ENCODE measurements at places on chromosomes 2 and 18.

- no peak for DNase-seq
Measured at GRCh38 chr2:186068139-186068801, 329.7 kb downstream of the FSIP2 start.

GRCh38 chr18:72375618-72376017 lies 168.5 kb downstream of the CBLN2 start:
- DNase-seq: no peak

DNA sequence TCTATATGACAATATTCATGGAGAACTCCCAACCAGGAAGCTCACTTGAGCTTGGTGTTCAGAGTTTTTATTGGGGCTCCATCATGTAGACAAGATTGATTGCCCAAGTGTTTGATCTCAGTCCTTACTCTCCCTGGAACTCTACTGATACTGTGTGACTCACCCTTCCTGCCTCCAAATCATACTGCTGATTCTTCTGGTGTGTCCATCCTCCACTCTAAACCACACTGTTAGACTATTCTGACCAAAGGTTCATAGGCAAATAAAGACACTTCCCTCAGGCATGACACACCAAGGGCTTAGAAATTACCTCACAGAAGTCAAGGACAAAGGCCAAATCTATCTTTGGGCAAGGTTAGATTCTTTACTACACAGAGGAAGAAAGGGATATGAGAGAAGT lies 107.9 kb upstream of the CDH20 start:
- no peak for DNase-seq

- DNase-seq: peak; percentile 40
Measured at GRCh38 chr2:95061601-95062183, 36.2 kb downstream of the MAL start.

GRCh38 chr2:147394179-147394790 lies 450.5 kb upstream of the ACVR2A start:
- no peak for DNase-seq

GRCh38 chr2:85741211-85741832 lies 12.5 kb upstream of the ATOH8 start:
- DNase-seq: no peak

DNA sequence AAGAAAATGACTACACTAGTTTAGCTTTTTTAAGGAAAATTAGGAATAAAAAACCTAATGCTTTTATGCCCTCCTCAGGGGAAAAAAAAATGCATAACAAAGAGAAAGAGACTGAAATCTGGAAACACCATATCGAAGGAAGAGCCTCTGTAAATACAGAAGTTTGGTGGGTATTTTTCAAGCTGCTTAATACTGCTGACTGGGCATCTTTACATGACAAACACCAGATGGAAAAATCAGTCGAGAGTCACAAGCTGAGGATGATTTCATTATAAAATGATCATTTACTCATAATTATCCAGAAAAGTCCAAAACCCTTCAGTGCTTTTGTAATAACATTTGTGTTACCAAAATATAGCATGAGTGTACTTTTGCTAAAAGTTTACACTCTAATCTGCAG lies 1600.7 kb upstream of the ACVR2A start:
- DNase-seq: no peak

DNA sequence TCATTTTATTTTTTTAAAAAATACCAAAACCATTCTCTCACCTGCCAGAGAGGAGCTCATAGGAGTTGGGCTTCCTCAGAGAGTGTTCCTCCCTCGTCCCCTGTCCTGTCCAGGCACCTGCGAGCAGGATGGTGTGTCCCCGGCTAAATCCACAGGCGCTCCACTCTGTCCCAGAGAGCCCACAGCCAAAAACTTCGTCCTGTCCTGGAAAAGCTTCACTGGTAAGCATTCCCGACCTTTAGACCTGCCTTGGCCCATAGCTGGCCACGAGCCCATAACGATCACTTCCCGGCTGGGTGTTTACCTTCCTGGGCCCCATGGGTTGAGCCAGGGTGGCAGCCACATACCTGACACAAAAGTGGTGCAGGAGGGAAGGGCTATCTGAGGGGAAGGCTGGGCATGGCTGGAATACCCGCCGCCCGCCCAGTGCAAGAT lies at the start of gene NGEF:
TSS of gene NGEF (minus strand) at position 230 of the 435 bp plus-strand sequence. CDS start 38,366 bp downstream, outside the sequence.
- peak; percentile 34 for DNase-seq

DNA sequence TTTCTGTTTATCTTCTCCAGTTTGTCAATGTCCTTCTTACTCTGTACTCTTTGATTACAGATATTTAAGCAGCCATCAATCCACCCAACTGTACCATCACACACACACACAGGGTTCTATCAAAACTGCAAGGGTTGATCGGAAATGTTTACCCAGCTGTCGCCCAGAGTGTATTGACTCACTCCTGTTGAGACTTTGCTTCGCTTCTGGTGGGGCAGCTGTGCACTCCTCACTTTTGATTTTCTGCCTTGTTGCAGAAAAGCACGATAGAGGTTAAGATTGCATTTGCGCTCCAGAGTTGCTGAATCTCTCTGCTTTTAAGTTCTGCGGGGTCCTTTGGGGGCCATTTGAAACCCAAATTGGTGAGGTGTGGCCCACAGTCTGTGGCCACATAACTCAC lies 216.2 kb downstream of the SETBP1 start:
- DNase-seq: no peak

- DNase-seq: no peak
Measured at GRCh38 chr2:187213798-187214197, 234.3 kb downstream of the CALCRL start.

DNA sequence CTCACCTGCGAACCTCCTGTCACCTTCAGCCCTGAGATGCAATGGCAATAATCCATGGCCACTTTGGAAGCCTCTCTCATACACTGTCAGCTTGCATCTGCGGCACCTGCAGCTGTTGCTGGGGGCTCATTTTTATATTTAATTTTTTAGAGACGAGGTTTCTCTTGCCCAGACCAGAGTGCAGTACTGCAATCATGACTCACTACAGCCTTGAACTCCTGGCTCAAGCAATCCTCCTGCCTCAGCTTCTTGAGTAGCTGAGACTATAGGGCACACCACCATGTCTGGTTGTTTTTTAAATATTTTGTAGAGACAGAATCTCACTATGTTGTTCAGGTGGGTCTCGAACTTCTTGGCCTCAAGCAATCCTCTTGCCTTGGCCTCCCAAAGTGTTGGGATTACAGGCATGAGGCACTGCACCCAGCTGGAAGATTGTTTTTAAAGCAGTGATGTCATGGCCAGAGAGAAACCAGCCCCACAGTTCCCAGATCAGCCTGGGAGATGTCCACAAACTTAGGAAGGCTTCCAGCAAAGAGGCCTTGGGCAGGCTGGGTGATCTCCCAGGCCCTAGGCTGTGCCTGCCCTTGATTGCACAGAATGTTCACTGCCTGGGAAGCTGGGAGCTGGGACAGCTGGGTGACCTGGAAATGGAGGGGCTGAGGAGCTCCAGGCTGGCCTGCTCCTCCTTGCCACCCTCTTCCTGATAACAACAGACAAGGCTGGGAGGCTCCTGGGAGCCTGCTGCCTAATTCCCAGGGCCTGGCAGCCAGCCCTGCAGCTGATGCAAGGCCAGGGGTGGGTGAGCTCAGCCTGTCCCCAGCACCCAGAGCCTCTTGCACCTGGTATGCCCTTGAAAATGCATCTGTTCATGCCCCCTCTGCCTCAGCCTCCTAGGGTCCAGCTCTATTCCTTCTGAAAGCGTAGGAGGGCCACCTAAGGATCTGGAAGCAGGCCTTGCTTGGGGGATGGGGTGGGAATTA lies 27.1 kb downstream of the SH2D6 start:
- DNase-seq: no peak

DNA sequence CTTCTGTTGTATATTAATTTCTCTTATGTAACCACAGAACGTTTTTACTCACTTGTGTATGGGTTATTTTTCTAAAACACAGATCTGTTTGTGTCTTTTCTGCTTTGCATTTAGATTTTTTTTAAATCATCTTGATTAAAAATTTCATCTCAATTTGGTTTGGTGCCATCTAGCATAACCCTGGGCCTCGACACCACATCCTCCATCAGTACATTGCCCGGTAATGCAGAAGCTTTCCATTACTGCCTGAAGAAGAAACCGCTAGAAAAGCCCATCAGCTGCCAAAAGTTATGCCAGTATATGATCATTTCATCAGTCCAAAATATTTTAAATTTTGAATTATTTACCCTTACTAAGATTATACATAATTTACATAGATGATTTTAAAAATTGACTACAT lies 26.2 kb downstream of the MAPRE2 start:
- no peak for DNase-seq

- DNase-seq: no peak
Measured at GRCh38 chr2:182446087-182446486, 19.3 kb upstream of the PDE1A start.

- DNase-seq: peak; percentile 65
Measured at GRCh38 chr2:23637011-23637778, 252.2 kb downstream of the KLHL29 start.
